ENCODE measurements at places on chromosomes 16 and 17.

- no peak for DNase-seq
Measured at GRCh38 chr17:29555840-29556239, 11.0 kb downstream of the ABHD15 start.

- DNase-seq: no peak
Measured at GRCh38 chr17:61218438-61218837, 181.2 kb upstream of the TBX2 start.

- no peak for DNase-seq
Measured at GRCh38 chr16:797120-797420, 3.5 kb downstream of the GNG13 start.

DNA sequence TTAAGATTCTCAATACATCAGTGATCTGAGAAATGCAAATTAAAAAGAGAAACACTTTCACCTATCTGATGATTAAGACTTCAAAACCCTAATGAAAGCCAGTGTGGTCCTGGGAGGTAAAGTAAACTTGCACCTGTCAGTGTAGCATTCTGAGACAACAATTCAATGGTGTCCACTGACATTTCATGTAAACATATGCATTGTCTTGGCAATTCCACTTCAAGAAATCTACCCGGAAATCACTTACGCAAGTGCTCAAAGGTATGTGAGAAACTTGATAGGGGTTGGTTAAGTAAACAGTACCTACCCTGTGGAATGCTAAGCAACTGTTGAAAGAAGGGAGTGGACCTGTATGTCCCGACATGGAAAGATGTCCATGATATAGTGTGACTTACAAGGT is 2.1 kb downstream of the ST6GALNAC1 start:
- DNase-seq: no peak

DNA sequence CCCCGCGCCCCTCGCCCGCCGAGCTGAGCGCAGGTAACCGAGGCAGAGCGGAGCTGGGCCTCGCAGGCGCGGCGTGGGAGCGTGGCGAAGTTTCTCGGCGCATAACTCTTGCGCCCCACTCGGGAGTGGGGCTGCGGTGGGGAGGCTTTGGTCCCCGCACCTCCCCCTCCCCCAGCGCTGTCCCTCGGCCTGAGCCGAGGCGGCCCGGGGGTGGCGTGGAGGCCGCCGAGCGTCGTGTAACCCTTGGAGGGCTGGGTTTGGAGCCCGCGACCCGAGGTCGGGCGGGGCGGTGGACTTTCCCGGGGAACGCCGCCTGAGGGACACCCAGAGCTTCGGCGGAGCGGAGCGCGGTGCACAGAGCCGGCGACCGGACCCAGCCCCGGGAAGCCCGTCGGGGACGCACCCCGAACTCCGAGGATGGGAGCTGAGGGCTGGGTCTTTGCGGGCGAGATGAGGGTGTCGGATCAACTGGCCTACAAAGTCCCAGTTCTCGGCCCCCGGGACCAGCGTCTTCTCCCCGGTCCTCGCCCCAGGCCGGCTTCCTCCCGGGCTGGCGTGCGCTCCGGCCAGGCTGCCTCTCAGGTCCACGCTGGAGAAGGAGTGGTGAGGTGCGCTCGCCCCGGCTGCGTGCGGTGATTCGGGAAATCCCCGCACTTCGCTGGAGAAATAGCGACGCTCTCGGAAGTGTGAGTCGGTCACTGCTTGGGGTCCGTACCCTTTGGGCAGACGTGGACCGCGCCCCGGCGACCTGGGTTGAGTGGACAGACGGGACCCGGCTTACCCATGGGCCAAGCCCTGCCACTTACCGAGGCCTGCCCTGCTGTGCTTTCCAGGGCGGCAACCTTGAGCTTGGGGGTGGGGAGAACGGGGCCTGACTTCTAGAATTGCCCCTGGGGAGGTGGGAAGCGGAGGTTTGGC is 168.4 kb downstream of the RAB11FIP4 start:
- DNase-seq: no peak

DNA sequence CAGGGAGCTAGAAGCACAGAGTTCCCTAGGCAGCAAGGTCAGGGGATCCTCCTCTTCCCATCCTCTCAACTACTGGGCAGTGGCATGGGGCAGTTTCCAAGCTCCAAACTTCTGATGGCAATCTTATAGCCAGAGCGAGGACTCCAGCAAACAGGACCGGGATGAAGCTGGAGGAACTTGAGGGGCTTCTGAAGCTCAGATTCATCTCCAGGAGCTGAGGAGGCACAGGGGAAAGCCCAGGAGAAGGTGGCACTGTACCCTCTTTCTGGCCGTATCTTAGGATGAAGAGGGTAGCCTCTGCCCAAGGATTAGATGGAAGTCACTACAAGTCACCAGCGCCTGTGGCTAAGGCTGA is 50.0 kb upstream of the RPL38 start:
- DNase-seq: no peak
